ENCODE measurements at places on chromosomes 13 and 19.

DNA sequence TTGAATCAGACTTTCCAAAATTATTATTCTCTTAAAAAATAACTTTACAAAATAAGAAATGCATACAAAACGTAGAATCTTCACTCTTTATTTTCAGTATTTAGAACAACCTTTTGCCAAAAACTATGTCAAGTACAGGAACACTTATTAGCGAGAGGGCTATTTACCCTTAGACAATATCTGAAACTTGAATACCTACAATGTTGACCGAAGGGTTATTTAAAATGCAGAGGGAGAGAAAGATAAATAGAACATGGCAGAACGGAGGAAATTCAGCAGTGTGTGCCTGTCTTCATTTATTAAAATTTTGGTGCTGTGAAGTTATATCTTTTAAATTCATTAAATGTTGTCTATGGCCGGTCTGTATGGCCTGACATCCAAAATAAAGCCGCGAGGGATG is 198.8 kb downstream of the EFNB2 start:
- no peak for DNase-seq

GRCh38 chr13:109760402-109760801 is 26.0 kb downstream of the IRS2 start:
- DNase-seq, result no peak

DNA sequence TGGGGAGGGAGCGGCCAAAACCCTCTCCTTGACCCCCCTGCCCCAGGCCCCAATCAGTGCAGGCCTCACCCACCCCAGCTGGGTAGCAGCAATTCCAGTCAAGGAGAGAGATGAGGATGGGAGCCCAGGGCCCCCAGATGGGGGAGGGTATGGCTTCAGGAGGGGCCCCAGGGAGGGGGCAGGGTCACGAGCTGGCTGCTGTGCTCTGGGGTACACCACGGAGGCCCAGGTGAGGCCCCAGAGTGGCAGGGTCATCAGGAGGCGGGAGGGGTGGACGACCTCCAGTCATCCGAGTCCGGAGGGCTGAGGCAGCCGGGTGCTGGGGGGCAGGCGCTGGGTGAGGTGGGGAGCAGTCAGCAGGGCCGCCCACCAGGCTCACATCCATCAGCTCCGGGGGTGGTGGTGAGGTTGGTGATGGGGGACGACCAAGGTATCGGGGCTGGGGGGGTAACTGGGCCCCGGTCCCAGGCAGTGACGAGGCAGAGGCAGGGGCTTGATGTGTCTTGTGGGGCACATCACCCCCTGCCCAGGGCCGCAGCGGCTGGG is 8.4 kb downstream of the DYRK1B start:
- no peak for DNase-seq

GRCh38 chr13:103386341-103386740 is 320.1 kb upstream of the SLC10A2 start:
- no peak for DNase-seq

GRCh38 chr19:11191273-11191755 is 6.0 kb downstream of the KANK2 start:
- no peak for DNase-seq

- no peak for DNase-seq
Measured at GRCh38 chr19:40774916-40775631, at the start of gene MIA. MIA (plus strand) TSS chr19:40775521; CDS start chr19:40775543, 22 bp downstream.

GRCh38 chr19:1074544-1075283 is 7.7 kb downstream of the ARHGAP45 start:
- no peak for DNase-seq

GRCh38 chr19:52748336-52748950 is 13.6 kb upstream of the ZNF611 start:
- peak; percentile 59 for DNase-seq

DNA sequence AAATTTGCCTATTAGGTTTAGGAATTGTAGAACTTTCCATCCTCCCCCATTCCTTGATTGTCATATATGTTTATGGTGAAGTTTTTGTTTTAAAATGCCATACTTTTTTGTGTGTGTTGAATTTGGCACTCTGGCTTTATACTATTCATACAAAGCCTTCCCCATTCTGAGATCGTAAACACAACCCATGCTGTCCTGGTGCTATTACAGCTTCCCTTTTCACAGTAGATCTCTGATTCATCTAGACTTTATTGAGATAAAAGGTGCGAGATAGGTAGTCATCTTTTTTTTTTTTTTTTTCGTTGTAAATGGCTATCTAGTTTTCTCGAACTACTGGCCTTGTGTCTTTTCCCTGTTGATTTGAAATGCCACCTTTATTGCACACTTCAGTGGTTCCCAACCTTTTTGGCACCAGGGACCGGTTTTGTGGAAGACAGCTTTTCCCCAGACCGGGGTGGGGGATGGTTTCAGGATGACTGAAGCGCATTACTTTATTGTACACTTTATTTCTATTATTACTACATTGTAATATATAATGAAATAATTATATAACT is 94.6 kb downstream of the LRCH1 start:
- DNase-seq, result peak; percentile 36

GRCh38 chr19:38674388-38675171 is 27.1 kb downstream of the ACTN4 start:
- DNase-seq, result no peak

DNA sequence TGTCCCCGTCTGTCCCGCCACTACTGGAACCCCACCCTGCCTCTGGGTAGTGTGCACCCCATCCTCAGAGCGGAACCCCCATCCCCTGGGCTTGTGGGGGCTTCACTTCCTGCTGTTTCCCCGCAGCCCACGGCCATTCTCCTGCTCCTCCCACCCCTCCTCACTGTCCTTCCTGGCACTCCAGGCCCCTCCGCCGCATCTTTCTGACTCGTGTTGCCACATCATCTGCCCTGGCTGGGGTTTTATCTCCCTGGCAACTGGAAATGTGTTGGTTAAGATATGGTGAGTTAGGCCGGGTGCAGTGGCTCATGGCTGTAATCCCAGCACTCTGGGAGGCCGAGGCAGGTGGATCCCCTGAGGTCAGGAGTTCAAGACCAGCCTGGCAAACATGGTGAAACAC is 37.3 kb downstream of the KDM4B start:
- peak; percentile 20 for DNase-seq

DNA sequence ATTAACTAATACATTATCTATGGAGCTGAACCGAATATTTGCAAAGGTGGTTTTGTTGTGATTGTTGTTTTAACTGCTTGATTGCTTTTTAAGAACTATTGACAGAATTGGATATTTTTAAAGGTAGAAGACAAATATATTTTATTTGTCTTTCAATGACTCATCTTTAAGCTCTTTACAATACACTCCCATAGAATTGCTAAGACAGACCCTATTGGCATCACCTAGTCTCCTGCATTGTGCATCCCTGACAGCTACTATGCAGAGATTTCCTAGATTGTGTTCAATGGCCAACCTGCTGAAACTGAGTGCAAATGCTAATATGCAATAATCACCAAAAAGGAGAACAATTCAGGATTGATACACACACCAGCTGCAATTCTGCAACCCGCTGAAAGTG is 19.7 kb upstream of the SCEL start:
- DNase-seq, result no peak

DNA sequence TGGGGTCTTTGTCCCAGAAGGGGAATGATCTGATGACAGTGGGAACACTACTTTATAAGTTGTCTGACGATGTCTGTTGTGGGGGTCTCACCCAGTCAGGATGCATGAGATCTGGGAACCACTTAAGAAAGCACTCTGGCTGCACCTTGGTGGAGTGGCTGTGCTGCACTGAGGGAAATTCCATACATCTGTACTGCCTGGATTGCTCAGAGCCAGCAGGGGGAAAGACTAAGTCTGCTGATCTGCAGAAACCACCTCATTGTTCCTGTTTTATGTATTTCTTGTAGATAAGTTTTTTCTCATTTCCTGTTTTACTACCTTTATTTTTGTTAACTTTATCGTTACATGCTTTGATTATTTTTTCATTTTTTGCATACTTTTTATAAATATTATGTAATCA is 27.3 kb downstream of the ZNF430 start:
- no peak for DNase-seq

GRCh38 chr13:93320942-93321341 is 94.3 kb downstream of the GPC6 start:
- DNase-seq, result no peak

GRCh38 chr13:95153647-95154412 is 147.4 kb downstream of the ABCC4 start:
- DNase-seq, result peak; percentile 5
